ENCODE measurements at places on chromosomes 12 and 14. TPM values are rescaled to one million over a fixed set of nuclear protein-coding genes. Genes with fewer than 3 reads are reported as not detected.

RFLNA gene
- total RNA-seq = not detected

TPH2 gene
- not detected for total RNA-seq

PTPRB gene
- not detected for total RNA-seq

TAS2R31 gene
- total RNA-seq = 3.9 TPM

SLC7A8 gene
- total RNA-seq = 2.0 TPM

MYO1A gene
- total RNA-seq = 0.64 TPM

EMC9 gene
- total RNA-seq = 23.3 TPM

CLEC1A gene
- not detected for total RNA-seq

SLC6A15 gene
- total RNA-seq = not detected

RNU4-1 gene
- total RNA-seq = 3,380 TPM

EML5 gene
- total RNA-seq = 1.2 TPM

TTC7B gene
- total RNA-seq = 7.2 TPM

KRT73 gene
- 0.25 TPM for total RNA-seq

OTOGL gene
- not detected for total RNA-seq

SIX6 gene
- total RNA-seq = not detected

CMA1 gene
- total RNA-seq = not detected

TCL1B gene
- not detected for total RNA-seq

MIPOL1 gene
- not detected for total RNA-seq

TAS2R10 gene
- total RNA-seq = 1.3 TPM

ANO4 gene
- total RNA-seq = not detected

MUCL1 gene
- total RNA-seq = not detected

SMOC1 gene
- not detected for total RNA-seq

CRIP1 gene
- 545 TPM for total RNA-seq

PLA2G1B gene
- total RNA-seq = not detected

APOF gene
- total RNA-seq = not detected

LBHD2 gene
- not detected for total RNA-seq

PPFIBP1 gene
- total RNA-seq = 9.8 TPM

DLGAP5 gene
- total RNA-seq = 68.1 TPM

NPAS3 gene
- total RNA-seq = not detected

DRAM1 gene
- total RNA-seq = 2.4 TPM

All from T-helper 2 cell treated with Interferon-gamma antibody and Interleukin-4, amounts not matched to agents 100 ng/mL and 5 ng/mL, for 36 hours (primary cell).